ENCODE measurements at places on chromosomes 16 and 17. TPM values are rescaled to one million over a fixed set of nuclear protein-coding genes. Genes with fewer than 3 reads are reported as not detected.

WFDC1 gene
- 22.6 TPM for polyA plus RNA-seq

SCARF1 gene
- polyA plus RNA-seq = 0.45 TPM

NPIPA3 gene
- 8.7 TPM for polyA plus RNA-seq

TM4SF5 gene
- not detected for polyA plus RNA-seq

ANKRD40CL gene
- polyA plus RNA-seq = not detected

KIF18B gene
- not detected for polyA plus RNA-seq

NPIPA1 gene
- 21.2 TPM for polyA plus RNA-seq

CFAP97D1 gene
- not detected for polyA plus RNA-seq

TBC1D3 gene
- not detected for polyA plus RNA-seq

TNFRSF13B gene
- polyA plus RNA-seq = not detected

TSPOAP1 gene
- polyA plus RNA-seq = 6.9 TPM

MYH13 gene
- polyA plus RNA-seq = not detected

CHST4 gene
- not detected for polyA plus RNA-seq

CHCT1 gene
- not detected for polyA plus RNA-seq

ATXN2L gene
- 7.1 TPM for polyA plus RNA-seq

MCRIP2 gene
- 7.9 TPM for polyA plus RNA-seq

TBC1D3H gene
- polyA plus RNA-seq = 0.18 TPM

KRTAP4-6 gene
- not detected for polyA plus RNA-seq

TBX2 gene
- not detected for polyA plus RNA-seq

CCL1 gene
- not detected for polyA plus RNA-seq

WDR81 gene
- polyA plus RNA-seq = not detected

DOC2A gene
- polyA plus RNA-seq = 2.3 TPM

SOX8 gene
- 0.13 TPM for polyA plus RNA-seq

ICAM2 gene
- 6.0 TPM for polyA plus RNA-seq

CHMP1A gene
- polyA plus RNA-seq = 4.8 TPM

OSGIN1 gene
- polyA plus RNA-seq = not detected

TAF1C gene
- polyA plus RNA-seq = 2.8 TPM

MT1M gene
- 3.7 TPM for polyA plus RNA-seq

TNFSF13 gene
- polyA plus RNA-seq = not detected

MYLK3 gene
- polyA plus RNA-seq = 0.35 TPM

TNFRSF12A gene
- 1.9 TPM for polyA plus RNA-seq

OR4D1 gene
- polyA plus RNA-seq = 0.48 TPM

CCDC154 gene
- polyA plus RNA-seq = not detected

TMEM132E gene
- not detected for polyA plus RNA-seq

CES3 gene
- 0.86 TPM for polyA plus RNA-seq

CCL4 gene
- not detected for polyA plus RNA-seq

TPSB2 gene
- not detected for polyA plus RNA-seq

STAT5B gene
- 0.52 TPM for polyA plus RNA-seq

TSPAN10 gene
- 0.94 TPM for polyA plus RNA-seq

TEKT5 gene
- polyA plus RNA-seq = not detected

FOXJ1 gene
- not detected for polyA plus RNA-seq

CA5A gene
- polyA plus RNA-seq = not detected

SPNS2 gene
- 10.9 TPM for polyA plus RNA-seq

KIF22 gene
- 19.1 TPM for polyA plus RNA-seq

PRR35 gene
- not detected for polyA plus RNA-seq

IGF2BP1 gene
- polyA plus RNA-seq = not detected

GID4 gene
- polyA plus RNA-seq = 5.1 TPM

BAIAP3 gene
- 1.5 TPM for polyA plus RNA-seq

LITAFD gene
- polyA plus RNA-seq = not detected

PPY gene
- not detected for polyA plus RNA-seq

KRTAP1-5 gene
- not detected for polyA plus RNA-seq

MNT gene
- polyA plus RNA-seq = 0.28 TPM

ENPP7 gene
- not detected for polyA plus RNA-seq

TCAP gene
- polyA plus RNA-seq = not detected

ANKRD40 gene
- 30.9 TPM for polyA plus RNA-seq

ACSM5 gene
- polyA plus RNA-seq = 2.9 TPM

TANC2 gene
- polyA plus RNA-seq = 35.9 TPM
